Right ventricle myocardium superior (tissue), 1 donor: ENCODE measurements at places on chromosomes 1 and 21. TPM values are rescaled to one million over a fixed set of nuclear protein-coding genes. Genes with fewer than 3 reads are reported as not detected.

DNA sequence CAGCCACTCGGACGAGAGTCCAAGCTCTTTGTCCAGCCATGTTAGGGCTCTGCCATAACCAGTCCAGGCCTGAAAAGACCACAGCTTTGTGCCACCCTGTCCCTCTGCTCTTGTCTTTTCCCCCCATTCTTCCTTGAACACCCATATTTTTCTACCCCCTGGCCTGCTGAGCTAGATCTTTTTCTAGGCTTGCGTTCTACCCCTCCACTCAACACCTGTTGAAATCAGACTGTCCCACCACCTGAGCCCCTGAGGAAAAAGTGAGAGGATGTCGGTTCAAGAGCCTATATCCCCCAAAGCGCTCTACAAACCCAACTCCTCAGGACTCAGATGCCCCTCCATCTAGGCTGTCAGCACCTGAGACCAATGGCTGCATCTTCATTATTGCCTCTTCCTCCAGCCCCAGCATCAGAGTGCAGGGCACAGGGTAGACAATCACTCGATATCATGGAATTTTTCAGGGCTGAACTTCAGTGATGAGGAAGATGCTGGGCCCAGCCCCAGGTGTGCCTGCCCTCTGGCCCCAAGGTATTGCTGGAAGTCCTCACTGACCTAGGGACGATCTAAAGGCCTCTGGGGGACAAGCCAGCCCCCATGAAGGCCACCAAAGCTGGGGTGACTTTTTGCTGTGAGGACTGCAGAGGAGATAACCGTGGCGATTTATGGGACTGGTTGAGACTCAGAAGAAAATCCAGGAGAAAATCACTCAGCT lies 75.3 kb downstream of the CD247 start:
- DNase-seq, result no peak

DNA sequence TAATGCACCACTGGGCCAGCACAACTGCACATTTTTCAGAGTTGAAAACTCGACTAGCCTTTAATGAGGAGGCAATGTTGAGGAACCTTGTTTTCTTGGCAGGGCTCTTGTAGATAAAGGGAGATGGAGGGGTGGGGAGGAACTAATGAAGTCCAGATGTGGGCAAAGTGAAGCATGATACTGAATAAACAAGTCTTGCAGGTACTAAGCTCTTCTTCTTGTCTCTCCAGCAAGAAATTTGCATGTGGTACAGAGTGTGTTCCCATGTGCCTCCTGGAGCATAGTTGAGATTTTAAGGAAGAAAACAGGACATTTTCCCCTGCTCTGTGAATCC lies 47.0 kb downstream of the PLPP3 start:
- DNase-seq, result no peak

- DNase-seq, result no peak
Measured at GRCh38 chr1:162081316-162081715, 11.8 kb downstream of the NOS1AP start.

GRCh38 chr1:116033322-116033721 lies 57.0 kb downstream of the SLC22A15 start:
- no peak for DNase-seq

DNA sequence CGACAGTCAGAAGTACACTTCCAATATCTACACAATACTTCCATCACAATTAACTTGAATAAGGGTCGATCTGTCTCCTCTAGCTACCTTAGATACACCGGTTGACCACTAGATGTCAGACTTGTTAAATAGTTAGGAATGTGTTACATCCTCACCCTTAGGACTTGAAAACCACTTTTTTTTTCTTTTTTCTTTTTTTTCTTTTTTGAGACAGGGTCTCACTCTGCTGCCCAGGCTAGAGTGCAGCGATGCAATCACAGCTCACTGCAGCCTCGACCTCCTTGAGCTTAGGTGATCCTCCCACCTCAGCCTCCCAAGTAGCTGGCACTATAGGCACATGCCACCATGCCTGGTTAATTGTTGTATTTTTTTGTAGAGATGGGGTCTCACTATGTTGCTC lies 120.4 kb upstream of the GREM2 start:
- no peak for DNase-seq

Gene ASCL5
- total RNA-seq, result not detected

- DNase-seq, result no peak
Measured at GRCh38 chr1:178330153-178330552, 166.6 kb downstream of the CLEC20A start.

GRCh38 chr1:45516465-45516864 lies 5.2 kb downstream of the PRDX1 start:
- DNase-seq, result no peak
